Activated CD4-positive, alpha-beta T cell treated with anti-CD3 and anti-CD28 coated beads, Interleukin-2, Interleukin-6, amounts not matched to agents 100 ng/mL and 50 ng/mL, durations not matched to agents 16 hours and 8 hours (primary cell): ENCODE measurements at places on chromosomes 3 and 15.

- no peak for DNase-seq
These were observed 92.9 kb downstream of the GPR156 start for GRCh38 chr3:120192159-120192558.

DNA sequence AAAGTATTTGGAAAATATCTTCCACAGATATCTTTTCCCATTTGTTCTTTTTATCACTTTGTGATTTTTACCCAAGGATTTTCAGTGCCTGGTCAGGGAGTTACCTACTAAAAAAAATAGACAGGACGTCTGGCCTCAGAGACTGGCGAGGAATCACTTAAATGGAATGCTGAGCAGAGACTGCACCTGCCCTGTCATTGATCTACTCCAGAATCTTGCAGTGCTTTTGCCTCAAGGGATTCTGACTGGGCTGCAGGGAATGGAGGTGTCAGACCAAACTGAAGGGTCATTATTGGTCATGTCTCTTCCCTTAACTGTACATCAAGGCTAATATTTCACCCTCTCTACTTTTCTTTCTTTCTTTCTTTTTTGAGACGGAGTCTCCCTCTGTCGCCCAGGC, 12.1 kb upstream of the RYR3 start:
- no peak for DNase-seq

- DNase-seq = peak; percentile 15
These were observed 268.2 kb upstream of the LYSMD4 start for GRCh38 chr15:100001405-100001804.

GRCh38 chr3:177538048-177538749, 340.9 kb upstream of the TBL1XR1 start:
- DNase-seq = no peak

DNA sequence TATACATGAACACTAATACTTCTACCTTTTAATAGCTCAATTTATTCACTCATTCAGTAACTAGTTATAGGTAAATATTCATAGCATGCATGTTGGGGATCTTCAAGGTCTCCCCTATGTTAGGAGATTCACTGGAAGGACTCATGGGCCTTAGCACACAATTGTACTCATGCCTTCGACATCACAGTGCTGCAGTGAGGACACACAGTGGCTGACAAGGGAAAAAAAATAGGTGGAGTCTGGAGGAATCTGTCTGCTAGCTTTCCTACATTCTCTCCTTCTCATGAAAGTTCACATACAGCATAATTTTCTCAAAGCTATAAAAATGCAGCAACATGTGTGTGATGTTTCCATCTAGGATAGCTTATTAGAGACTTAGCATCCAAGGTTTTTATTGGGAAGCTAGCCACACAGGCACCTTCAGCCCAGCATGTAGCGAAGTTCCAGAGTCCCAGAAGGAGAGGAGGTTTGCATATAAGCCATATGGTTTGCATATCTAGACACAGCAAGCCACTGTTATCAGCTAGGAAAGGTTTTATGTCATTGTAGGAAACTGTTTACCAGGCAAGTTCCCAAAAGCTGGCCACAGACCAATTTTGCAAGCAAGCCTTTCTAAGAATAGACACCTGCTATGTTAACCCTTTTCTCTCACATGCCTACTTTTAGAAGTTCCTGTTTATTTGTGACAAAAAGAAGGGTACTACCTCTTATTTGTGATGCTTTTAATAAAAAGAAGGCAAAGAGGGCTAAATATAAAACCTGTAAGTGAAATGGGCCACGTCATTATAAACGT, 46.4 kb downstream of the MORC1 start:
- DNase-seq = no peak
